ENCODE measurements at places on chromosomes 6 and 20.

GRCh38 chr6:98833307-98834059 is 891 bp upstream of the POU3F2 start:
- peak; percentile 26 for DNase-seq

DNA sequence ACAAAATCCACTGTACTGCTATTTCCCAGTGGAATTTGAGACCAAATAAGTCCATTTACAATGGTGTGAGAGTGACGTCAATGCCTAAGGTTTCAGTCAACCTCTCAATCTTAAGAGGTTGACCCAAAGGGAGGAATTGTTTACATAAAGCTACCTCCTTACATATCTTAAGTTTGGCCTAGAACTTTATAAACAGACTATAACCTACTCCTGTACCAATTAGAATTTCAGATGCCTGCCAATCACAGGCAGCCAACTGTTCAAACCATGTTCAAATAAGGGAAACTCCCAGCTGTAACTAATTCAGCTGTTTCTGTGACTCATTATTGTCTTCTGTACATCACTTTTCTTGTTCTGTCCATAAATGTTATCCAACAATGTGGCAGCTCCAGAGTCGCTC is 14.5 kb downstream of the LGSN start:
- no peak for DNase-seq

GRCh38 chr6:144820270-144820669 is 535.1 kb downstream of the UTRN start:
- peak; percentile 40 for DNase-seq

GRCh38 chr6:16810411-16810810 is 49.2 kb upstream of the ATXN1 start:
- DNase-seq: no peak

GRCh38 chr6:128573036-128573435 is 52.6 kb upstream of the PTPRK start:
- no peak for DNase-seq

DNA sequence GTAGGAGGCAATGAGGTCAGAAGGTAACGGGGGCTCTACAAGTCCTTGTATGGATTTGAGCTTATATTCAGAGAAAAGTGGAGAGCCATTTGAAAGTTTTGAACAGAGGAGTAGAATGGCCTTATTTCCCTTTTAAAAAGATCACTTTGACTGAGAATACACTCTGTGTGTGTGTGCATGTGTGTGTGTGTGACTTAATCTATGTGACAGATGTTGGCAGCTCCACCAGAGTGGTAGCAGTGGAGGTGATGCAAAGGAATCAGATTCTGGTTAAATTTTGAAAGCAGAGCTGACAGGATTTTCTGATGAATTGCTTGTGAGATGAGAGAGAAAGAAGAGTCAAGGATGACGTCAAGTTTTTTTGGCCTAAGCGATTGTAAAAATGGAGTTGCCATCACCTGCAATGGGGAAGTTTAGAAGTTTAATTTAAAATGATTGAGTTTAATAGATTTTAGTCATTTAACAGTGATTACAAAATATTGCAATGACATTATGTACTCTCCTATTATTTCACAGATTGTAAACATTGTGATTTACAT is 172.2 kb upstream of the HEY2 start:
- DNase-seq: no peak

DNA sequence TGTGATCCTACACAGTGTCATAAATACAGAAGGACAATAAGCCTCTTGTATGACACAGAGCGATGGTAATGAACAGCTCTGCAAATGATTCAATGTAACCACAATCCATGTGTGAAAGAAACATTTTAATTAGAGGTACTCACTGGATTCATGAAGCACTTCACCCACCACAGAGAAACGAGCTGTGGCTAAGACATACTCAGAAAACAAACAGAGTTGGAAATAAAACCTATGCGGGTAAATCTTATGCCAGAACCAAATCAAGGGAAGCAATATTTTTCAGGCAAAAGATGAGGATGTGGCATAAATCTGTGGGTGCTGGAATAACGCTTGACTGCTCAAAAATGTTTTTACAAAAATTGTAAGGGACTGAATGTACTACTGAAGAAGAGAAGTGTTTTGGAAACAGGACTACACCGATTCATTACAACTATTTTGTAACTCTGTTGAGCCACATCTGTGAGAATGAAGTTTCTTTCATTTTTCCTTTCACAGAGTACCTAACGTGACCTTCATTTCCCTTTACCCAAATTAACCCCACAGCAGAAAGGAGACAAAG is 112.1 kb downstream of the WDR27 start:
- peak; percentile 80 for DNase-seq

GRCh38 chr6:42545226-42545773 is 18.5 kb upstream of the UBR2 start:
- no peak for DNase-seq

DNA sequence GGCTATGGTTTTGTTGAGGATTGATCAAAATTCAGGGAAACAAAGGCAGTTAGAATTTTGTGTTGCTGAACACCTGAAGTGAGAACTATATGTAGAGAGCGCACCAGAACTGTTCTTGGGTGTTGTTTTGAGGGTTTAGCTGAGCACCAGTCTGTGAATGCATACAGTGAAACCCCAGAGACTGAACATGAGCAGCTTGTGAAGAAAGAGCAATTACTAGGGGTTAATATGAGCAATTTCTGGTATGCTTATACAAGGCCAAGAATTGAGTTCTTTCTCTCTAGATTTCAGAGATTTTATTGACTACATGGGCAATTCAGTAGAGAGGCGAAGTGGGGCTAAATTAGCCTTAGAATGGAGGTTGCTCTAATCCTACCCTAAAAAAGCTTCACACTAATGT is 93.9 kb downstream of the CD2AP start:
- peak; percentile 1 for DNase-seq

DNA sequence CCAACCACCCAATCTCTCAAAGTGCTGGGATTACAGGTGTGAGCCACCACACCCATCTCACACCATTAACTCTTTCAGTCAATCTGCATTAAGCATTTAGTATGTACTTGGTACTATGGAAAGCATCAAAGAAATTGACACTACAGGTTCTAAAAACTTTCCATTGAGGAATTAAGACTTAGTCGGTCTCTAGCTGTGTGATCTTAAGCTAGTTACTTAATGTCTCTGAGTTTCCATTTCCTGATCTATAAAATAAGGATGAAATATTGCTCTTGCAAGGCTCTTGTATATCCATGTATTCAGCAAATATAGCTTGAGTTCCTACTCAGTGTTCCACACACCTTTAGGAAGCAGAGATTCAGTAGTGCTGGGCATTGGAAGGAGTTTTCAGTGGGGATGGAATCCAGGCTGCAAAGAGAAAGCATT is 48.9 kb upstream of the NCOA3 start:
- no peak for DNase-seq

- no peak for DNase-seq
These were observed 9.6 kb downstream of the ZNF318 start for GRCh38 chr6:43359831-43360230.

- DNase-seq: no peak
These were observed 10.2 kb downstream of the PKIB start for GRCh38 chr6:122620428-122620827.

GRCh38 chr6:109165392-109165974 is 70.2 kb downstream of the CEP57L1 start:
- peak; percentile 28 for DNase-seq

- no peak for DNase-seq
These were observed 8.8 kb upstream of the NKX2-2 start for GRCh38 chr20:21522481-21523280.

DNA sequence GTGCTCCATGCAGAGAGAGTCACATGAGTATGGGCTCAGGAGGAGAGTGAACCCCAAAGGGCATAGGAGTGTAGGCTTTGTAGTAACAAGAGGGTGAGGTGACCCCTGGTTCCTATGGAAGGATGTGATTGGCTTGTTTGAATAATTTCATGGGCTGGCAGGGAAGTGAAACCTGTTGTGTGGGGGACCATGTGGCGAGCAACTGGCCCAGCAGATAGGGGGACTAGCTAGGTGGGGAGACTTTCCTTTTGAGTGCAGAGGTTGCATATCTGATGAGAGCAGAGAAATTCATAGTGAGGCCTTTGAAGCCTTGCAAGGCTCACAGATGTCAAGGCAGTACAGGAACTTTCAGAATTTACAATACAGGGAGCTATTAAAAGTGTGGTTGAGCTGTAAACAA is 247.9 kb upstream of the SLC35B3 start:
- no peak for DNase-seq

DNA sequence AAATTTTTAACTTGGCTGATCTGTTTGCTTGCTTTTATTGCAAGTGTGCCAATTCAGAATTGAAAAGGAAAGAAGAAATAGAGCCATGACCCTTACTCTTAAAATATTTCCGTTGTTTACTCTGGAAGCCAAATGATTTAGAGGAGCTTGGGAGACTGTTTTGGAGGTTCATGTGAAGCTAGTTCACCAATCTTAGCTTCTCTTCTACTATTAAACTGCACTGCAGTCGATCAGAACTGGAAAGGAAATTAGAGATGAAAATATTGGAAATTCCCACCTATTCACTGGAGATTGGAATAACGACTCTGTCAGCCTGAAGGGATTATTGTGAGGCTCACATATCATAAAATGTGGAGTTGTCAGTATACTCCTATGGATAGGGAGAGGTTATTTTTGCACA is 81.8 kb downstream of the MLIP start:
- DNase-seq: no peak

- peak; percentile 3 for DNase-seq
These were observed 54.8 kb upstream of the MBOAT1 start for GRCh38 chr6:20266851-20267608.

- DNase-seq: peak; percentile 89
These were observed 27.6 kb downstream of the SYNJ2 start for GRCh38 chr6:158009114-158009891.
